ENCODE measurements at places on chromosomes 5 and 9. TPM values are rescaled to one million over a fixed set of nuclear protein-coding genes. Genes with fewer than 3 reads are reported as not detected.

- DNase-seq, result no peak
These were observed 263.5 kb downstream of the CWC27 start for GRCh38 chr5:65032250-65032649.

GRCh38 chr5:167406513-167406912 is 884.9 kb upstream of the WWC1 start:
- no peak for DNase-seq

GMCL2 gene
- not detected for total RNA-seq

MYOZ3 gene
- total RNA-seq, result 0.15 TPM

DND1 gene
- total RNA-seq, result 0.88 TPM

LIX1 gene
- not detected for total RNA-seq

- no peak for DNase-seq
These were observed 113.4 kb upstream of the GRHPR start for GRCh38 chr9:37309136-37309535.

- no peak for DNase-seq
These were observed 68.2 kb upstream of the TAF1L start for GRCh38 chr9:32703635-32704034.

GRCh38 chr5:102223542-102224477 is 72.3 kb downstream of the SLCO4C1 start:
- DNase-seq, result no peak
